ENCODE measurements at places on chromosomes 7 and 10. TPM values are rescaled to one million over a fixed set of nuclear protein-coding genes. Genes with fewer than 3 reads are reported as not detected.

DNA sequence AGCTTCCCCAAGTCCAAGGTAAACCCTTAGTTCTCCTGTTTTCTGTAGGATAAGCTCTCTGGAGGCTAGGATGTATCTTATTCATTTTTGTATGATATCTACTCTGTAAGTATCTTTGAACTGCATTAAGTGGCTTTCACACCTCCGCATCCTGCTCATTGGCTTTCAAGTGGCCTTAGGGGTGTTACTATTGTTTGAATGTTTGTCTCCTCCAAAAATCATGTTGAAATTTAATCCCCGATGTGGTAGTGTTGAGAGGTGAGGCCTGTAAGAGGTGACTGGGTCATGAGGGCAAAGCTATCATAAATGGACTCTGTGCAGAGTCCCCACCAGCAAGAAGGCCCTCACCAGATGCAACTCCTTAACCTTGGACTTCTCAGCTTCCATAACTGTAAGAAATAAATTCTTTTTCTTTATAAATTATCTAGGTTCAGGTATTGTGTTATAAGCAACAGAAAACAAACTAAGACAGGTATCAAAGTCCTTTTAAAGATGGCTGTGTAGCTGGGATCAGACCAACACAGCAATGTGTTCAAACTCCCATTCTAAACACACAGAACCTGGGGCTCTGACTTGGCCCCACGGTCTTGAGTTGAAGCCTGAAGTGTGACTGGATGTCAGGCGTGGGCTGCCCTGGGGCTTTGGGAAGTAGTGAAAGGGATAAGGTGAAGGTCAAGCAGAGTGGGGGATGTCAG, 25.9 kb downstream of the TBXAS1 start:
- DNase-seq: no peak

GRCh38 chr7:92678291-92678920, 88.2 kb upstream of the FAM133B start:
- DNase-seq: no peak

GRCh38 chr7:3461923-3462322, 160.9 kb downstream of the SDK1 start:
- no peak for DNase-seq

DNA sequence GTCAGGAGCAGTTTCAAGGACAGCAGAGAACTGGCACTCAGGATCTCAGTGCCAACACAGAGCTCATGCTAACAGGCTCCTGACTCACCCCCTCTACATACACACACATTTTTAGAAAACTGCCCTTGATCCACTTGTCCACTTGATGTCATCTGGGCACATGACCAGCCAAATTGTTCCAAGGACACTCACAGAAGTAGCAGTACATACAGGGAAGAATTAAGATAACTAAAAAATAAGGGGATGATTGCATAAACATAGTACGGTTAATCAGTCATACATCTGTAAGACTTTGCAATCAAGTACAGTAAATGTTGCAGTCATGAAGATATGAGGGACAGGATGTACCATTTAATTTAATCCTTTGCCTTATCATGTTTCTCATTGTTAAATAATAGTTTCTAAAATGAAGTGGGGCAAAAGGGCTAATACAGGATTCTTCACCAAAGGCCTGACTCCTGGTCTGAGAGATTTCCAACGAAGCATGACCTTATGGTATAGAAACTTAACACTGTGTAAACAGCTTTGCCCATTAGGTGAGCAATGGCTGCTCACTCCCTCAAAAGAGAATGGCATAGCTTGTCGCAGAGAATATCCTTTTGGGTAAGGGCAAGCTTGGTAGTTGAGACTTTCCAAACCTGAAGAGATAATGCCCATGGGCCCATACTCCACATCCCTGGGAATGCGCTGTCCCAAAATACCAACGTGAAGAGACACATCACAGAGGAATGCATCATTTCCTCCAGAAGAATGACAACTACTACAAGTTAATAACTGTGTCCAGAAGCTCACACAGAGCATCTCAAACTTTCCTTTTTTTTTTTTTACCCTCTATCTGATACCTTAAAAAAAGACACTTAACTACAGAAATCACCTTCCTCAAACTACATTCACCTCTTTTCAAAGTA, 94.1 kb downstream of the ARMH3 start:
- no peak for DNase-seq

GRCh38 chr7:28408105-28408959, 4.0 kb upstream of the CREB5 start:
- no peak for DNase-seq

GRCh38 chr7:156895024-156895780, 2.2 kb upstream of the LMBR1 start:
- no peak for DNase-seq

DNA sequence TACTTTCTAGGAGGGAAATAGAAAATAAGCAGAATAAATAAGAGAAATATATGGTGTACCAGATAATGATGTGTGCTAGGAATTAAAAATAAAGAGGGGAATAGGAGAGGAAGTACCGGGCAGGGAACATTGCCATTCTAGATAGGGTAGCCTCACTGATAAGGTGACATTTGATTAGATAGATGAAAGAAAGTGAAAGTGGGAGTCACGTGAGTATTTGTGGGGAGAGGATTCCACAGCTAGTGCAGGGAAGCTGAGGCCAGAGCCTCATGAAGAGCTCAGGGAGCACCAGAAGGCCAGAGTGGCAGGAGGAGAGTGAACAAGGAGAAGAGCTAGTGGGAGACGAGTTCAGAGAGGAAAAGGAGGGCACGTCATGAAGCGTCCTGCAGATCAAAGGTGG, 49.1 kb downstream of the CDHR3 start:
- DNase-seq: no peak

DNA sequence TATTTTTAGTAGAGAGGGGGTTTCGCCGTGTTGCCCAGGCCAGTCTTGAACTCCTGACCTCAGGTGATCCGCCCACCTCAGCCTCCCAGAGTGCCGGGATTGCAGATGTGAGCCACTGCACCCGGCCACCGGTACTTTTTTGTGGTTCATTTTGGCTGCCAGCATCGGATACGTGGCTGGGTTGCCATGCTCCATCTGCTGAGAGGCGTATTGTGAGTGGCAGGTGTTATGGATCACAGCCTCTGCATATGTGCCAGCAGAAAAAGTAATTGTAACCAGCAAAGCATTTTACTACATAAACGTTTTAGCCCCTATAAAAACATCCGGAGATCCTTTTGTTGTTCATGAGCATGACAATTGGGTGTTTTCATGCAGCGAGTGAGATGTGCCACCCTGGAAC, 7.1 kb downstream of the FOXK1 start:
- DNase-seq: no peak

- DNase-seq: no peak
Measured at GRCh38 chr10:111579473-111579872, 502.6 kb downstream of the ADRA2A start.

GRCh38 chr10:96683710-96684109, 36.6 kb downstream of the PIK3AP1 start:
- DNase-seq: no peak

DNA sequence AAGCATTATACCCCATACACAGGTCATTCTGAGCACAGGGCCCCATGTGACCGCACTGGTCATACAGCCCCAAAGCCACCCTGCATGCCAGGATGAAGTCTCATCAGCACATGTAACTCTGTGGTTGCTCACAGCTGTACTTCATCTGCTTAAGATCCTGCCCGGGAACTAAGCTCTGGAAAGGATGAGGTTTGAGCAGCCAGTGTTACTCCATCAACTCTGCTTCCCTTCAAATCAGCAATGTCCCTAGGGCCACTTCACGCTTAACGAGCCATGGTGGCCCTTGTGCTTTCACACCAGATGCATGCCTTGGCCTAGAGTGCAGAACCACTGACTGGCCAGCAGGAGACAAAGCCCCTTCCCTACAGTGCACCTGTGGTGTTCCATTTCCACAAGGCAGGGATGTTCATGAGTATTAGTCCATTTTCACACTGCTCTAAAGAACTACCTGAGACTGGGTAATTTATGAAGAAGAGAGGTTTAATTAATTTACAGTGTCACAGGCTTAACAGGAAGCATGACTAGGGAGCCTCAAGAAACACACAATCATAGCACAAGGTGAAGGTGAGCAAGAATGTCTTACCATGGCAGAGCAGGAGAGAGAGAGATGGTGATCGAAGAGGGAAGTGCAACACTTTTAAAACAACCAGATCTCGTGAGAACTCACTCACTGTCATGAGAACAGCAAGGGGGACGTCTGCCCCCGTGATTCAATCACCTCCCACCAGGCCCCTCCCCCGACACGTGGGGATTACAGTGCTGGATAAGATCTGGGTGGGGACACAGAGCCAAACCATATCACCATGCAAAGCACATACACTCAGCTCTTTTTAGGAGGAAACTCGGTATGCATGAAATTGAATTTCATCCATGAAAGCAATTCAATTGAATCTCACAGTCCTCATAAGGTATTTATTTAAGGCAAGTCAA, 149.0 kb upstream of the CDCA7L start:
- DNase-seq: no peak

DNA sequence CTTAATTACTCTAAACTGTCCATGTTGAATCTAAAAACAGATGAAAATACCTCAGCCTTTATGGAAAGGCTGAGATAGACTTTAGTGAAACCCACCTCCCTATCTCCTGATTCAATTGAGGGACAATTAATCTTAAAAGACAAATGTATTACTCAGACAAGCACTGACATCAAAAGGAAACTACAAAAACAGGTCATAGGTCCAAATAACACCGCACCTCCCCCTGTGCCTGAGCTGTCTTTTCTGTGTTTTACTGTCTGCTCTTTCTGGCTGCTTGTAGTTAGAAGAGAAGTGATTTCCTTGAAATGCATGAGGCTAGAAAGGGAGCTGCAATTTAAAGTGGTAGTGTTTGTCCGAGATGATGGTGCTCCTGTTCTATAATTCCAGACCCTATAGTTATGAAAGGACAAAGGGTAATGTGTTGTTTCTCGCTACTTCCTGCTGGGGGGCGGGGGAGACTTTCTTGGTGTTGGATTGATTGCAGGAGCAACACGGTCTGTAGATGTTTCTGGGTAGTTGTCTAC, 16.0 kb downstream of the AKR1C8 start:
- DNase-seq: no peak

GRCh38 chr7:132773527-132773956, 197.3 kb upstream of the PLXNA4 start:
- DNase-seq: no peak

DNA sequence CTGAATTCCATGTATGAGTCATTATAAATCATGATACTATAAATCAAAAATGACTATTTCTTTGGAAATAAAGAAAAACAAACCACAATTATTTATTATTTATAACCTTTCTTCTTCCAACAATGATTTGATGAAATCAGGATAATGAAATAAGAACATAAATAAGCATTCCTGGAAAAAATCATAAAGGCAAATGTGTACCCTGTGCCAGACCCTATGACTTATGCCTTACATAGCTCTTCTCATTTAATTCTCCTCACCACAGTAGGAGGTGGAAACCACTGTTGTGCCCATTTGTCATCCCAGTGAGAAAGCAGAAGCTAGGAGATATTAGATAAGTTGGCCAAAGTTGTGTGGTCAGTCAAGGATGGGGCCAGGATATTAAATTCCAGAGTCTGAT, 255.1 kb downstream of the DOCK4 start:
- no peak for DNase-seq

- DNase-seq: no peak
Measured at GRCh38 chr7:17319164-17320101, 21.0 kb downstream of the AHR start.

DNA sequence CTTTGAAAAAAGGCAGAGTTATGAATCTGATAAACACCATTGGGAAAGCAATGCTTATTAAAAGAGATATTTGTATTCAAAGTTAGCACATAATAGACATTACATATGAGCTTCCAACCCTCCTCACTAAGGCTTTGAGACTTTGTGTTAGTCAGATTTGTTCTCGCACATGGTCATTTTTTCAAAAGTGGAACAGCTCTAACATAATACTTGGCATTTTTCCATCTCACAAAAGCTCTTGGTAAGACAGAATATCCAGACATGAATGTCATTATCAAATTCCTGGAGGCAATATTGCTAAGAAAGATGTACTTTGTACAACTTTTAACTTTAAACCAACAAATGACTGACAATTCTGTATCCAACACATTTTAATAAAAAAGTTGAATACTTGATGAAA, 292.4 kb upstream of the SMIM30 start:
- no peak for DNase-seq

DNA sequence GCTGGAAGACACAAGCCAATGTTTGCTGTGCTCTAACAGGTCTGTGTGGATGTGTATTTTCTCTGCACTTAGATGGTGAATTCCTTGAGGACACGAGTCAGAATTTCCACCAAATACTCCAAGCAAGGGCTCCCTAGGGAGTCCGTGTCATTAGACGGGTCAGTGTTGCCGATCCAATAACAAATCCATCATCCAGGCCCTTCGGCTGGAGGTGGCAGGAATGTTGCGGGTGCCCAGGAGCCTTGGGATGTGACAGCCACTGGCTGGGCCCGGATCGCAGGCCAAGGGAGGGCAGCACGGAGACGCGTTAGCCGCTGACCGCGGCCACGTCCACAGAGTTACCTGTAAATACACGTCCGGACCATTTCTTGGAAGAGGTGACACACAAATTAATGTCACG, 186.8 kb downstream of the WDR37 start:
- DNase-seq: no peak

DNA sequence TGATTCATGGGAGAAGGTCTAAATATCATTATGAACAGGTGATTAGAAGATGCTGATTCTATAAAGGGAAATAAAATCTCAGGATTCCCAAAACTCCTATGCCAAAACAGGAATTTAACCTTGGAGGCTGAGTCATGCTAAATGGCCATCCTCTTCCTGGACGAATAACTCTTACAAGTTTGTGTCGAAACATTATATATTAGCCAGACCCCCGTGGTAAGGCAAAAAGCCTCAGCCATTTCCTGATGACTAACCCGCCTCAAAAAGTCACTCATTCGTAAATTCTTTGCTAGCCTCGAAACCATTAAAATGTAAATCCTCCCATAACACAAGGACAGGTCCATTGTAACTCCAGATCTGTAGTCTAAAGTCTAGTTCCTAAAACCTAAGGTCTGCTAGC, 32.0 kb downstream of the CUL2 start:
- DNase-seq: no peak

DNA sequence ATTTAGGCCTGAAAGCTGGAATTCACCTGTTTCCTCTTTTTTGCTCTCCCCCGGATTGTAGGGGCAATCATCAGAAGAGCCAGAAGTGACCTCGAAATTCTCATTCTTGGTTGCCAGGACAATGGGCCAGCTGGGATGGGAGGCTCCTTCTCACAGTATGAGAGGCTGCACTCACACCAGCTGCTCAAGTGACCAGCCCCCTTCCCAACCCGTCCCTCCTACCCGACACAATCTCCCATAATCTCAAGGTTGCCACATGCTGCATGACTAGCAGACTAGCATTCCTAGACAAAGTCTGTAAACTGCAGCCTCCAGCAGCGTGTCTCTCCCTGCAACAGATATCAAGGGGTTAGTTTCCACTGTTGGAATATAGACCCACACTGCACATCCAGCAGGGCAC, 110.3 kb downstream of the C1GALT1 start:
- DNase-seq: no peak

The RALA gene
- 30.3 TPM for total RNA-seq

The PLCE1 gene
- total RNA-seq: 28.8 TPM

The CLDN4 gene
- 0.42 TPM for total RNA-seq

The HTR5A gene
- not detected for total RNA-seq

The SPDYE2B gene
- not detected for total RNA-seq

The SPDYE2 gene
- total RNA-seq: 0.42 TPM

The SORBS1 gene
- 590 TPM for total RNA-seq

The GPC2 gene
- total RNA-seq: 1.8 TPM

The AZGP1 gene
- total RNA-seq: 127 TPM

The GFRA1 gene
- total RNA-seq: 57.9 TPM

The MOSPD3 gene
- 9.4 TPM for total RNA-seq

The CYP51A1 gene
- total RNA-seq: 58.8 TPM

The SORCS3 gene
- 1.8 TPM for total RNA-seq

The ANXA8L1 gene
- total RNA-seq: 7.3 TPM

The GUSB gene
- 39.9 TPM for total RNA-seq

Data from tibial nerve (tissue), 4 donors.